ENCODE measurements at places on chromosomes 16 and 17. TPM values are rescaled to one million over a fixed set of nuclear protein-coding genes. Genes with fewer than 3 reads are reported as not detected.

The PIRT gene
- polyA plus RNA-seq, result 0.01 TPM

The MYH13 gene
- 0.08 TPM for polyA plus RNA-seq

The PPY gene
- not detected for polyA plus RNA-seq

The TNP2 gene
- not detected for polyA plus RNA-seq

The KRT33A gene
- polyA plus RNA-seq, result 1.2 TPM

The FOXN1 gene
- 8.8 TPM for polyA plus RNA-seq

The PLXDC1 gene
- 4.7 TPM for polyA plus RNA-seq

The HBA2 gene
- polyA plus RNA-seq, result 0.49 TPM

The KRT20 gene
- 0.28 TPM for polyA plus RNA-seq

The PRR35 gene
- polyA plus RNA-seq, result 0.24 TPM

The SALL1 gene
- polyA plus RNA-seq, result 0.02 TPM

The NGFR gene
- polyA plus RNA-seq, result 5.6 TPM

The PRSS36 gene
- 1.7 TPM for polyA plus RNA-seq

The TMEM88 gene
- polyA plus RNA-seq, result 8.7 TPM

The CTRB1 gene
- polyA plus RNA-seq, result 0.34 TPM

The ACBD4 gene
- polyA plus RNA-seq, result 8.8 TPM

The KRTAP9-2 gene
- polyA plus RNA-seq, result not detected

The JPT1 gene
- polyA plus RNA-seq, result 300 TPM

The RUNDC3A gene
- polyA plus RNA-seq, result 0.88 TPM

The GLTPD2 gene
- not detected for polyA plus RNA-seq

The SLC6A2 gene
- polyA plus RNA-seq, result 0.06 TPM

The ABCC3 gene
- polyA plus RNA-seq, result 32.0 TPM

The SLC13A2 gene
- not detected for polyA plus RNA-seq

The HES7 gene
- 0.24 TPM for polyA plus RNA-seq

The CACNG1 gene
- not detected for polyA plus RNA-seq

The SOX15 gene
- 73.3 TPM for polyA plus RNA-seq

The DPEP2NB gene
- polyA plus RNA-seq, result not detected

The IKZF3 gene
- polyA plus RNA-seq, result 0.84 TPM

The NPIPA3 gene
- polyA plus RNA-seq, result 2.3 TPM

The TAC4 gene
- not detected for polyA plus RNA-seq

The CCL1 gene
- polyA plus RNA-seq, result not detected

The LGALS9C gene
- polyA plus RNA-seq, result 13.4 TPM

The KRTAP2-3 gene
- polyA plus RNA-seq, result not detected

The CAVIN1 gene
- 60.4 TPM for polyA plus RNA-seq

The C17orf78 gene
- polyA plus RNA-seq, result not detected

The CHAD gene
- 0.18 TPM for polyA plus RNA-seq

The ITGAX gene
- 1.5 TPM for polyA plus RNA-seq

The RHBDL1 gene
- 1.7 TPM for polyA plus RNA-seq

The RAB40B gene
- 9.3 TPM for polyA plus RNA-seq

The CPNE7 gene
- polyA plus RNA-seq, result 1.5 TPM

The CTF1 gene
- 3.3 TPM for polyA plus RNA-seq

All from esophagus (tissue), 2 donors.